ENCODE measurements at places on chromosomes 4 and X. TPM values are rescaled to one million over a fixed set of nuclear protein-coding genes. Genes with fewer than 3 reads are reported as not detected.

DNA sequence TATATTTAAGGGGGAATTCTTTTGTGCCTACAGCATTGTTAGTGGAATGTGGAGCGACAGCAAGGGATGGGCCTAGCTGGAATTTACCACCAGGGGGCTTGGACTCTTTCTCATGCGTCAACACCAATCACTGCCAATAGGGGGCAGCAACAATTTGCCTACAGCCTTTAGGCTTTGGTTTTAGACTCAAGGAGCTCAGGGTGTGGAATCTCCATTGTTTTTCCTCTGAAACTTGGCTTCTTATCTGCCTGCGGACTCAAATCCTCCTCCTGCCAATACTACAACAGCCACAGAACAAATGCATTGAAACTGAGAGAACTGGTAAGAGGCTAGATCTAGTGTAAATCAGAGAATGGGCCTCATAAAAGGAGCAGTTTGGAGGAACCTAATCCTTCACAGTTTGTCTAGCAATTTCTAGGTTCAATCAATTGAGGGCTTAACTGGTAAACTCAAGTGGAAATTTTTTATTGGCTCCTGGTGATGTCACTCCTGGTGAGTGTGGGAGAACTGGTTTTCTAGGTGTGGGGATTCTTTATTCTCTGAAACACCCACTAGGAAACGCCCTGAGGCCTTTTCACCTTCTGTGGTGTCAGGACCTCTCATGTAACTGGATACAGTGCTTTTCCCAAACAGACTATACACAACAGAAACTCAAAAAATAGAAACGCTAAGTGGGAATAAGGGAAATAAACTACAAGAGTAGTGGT is 27.9 kb upstream of the TMSB4X start:
- peak; percentile 91 for DNase-seq

The PPARGC1A gene
- total RNA-seq, result 4.8 TPM

The PDLIM3 gene
- total RNA-seq, result 2,950 TPM

The GUF1 gene
- 24.0 TPM for total RNA-seq

- no peak for DNase-seq
Measured at GRCh38 chr4:22498866-22499265, 17.0 kb downstream of the ADGRA3 start.

DNA sequence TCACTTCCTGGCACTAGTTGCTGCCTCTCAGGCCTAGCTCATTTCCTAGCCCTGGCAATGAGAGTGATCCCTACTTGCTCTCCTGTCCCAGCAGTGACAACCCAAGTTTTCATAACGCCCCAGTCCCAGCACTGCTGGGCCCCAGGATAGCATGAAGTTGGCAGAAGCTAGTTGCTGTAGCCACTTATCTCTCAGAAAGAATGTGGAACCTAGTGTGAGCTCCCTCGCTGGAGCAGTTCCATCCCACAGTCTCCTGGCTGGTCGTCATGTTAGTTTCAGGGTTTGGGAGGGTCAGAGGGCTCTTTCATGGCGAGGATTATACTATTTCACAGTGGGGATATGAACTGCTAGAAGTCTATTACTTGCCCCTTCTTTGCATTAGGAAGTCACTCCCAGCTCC is 5.1 kb downstream of the PF4 start:
- peak; percentile 1 for DNase-seq

- DNase-seq, result no peak
Measured at GRCh38 chr4:185128272-185129119, 14.6 kb upstream of the SLC25A4 start.

The CCDC149 gene
- total RNA-seq, result 5.1 TPM

DNA sequence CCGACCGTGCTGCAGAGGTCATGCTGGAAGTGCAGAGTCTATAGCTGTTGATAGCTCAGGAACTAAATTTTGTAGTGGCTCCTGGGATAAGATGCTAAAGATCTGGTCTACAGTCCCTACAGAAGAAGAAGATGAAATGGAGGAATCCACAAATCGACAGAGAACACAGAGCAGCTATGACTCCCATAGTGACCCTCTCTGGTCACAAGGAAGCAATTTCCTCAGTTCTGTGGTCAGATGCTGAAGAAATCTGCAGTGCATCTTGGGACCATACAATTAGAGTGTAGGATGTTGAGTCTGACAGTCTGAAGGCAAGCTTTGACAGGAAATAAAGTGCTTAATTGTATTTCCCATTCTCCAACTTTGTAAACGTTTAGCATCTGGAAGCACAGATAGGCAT is 8.8 kb downstream of the MANBA start:
- DNase-seq, result no peak

- no peak for DNase-seq
Measured at GRCh38 chr4:188399834-188400233, 260.6 kb downstream of the TRIML1 start.

DNA sequence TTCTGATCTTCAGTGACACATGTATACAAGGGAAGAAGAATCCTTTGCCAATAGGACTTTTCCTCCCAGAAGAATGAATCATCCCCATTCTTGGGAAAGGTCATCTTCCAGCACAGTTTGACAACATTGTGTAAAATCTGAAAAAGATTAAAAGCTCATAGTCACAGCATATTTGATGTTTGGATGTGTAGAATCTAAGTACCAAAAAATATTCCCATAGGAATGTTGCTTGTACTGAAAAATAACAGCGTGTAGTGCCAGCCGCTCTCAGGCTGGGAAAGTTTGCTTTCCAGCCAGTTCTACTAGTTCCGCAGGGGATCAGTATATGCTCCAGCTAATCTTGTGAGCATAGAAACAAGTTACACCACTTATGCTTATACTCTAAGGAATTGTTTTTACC is 74.7 kb upstream of the IL13RA1 start:
- no peak for DNase-seq

GRCh38 chr4:149630064-149630463 is 185.6 kb downstream of the IQCM start:
- no peak for DNase-seq

DNA sequence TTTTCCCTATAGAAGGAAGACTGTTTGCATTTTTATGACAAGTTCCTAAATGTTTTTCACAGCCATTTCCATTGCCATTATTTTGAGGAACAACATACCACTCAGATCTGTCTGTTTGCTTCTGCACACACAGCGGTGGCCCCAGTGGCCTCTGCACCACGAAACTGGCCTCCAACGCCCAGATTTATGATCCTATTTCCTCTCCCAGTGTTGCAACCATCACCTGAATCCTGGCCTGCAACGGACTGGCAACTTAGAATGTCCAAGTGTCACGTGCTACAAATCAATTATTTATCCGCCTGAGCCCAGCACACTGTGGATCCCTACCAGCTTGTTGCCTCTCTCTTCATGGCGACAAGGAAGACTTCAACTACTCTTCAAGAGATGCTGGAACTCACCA is 9.2 kb downstream of the RAI2 start:
- no peak for DNase-seq

DNA sequence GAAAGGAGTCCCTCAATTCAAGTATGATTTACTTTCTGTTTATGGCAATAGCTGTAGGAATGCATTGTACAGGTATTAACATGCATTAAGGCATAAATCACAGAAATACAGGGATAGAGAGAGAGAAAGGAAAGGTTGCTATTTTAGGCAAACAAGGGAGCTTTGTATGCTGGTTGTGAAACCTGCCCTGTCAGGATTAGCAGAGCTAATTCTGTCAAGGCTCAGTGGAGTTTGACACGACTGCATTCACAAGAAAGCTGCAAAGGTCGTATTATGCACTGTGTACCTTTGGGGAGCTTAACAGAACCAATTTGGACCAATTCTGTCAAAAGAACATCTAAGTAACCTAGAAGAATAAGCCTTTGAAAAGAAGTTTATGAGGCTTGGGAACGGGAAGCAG is 239.3 kb downstream of the GRIA2 start:
- DNase-seq, result no peak

GRCh38 chr4:91267543-91267942 is 1036.2 kb upstream of the GRID2 start:
- no peak for DNase-seq

The FOXR2 gene
- total RNA-seq, result not detected

GRCh38 chrX:115413246-115413878 is 123.8 kb downstream of the LUZP4 start:
- DNase-seq, result no peak

- no peak for DNase-seq
Measured at GRCh38 chrX:34624416-34624815, 32.7 kb downstream of the TMEM47 start.

The GPAT3 gene
- 15.2 TPM for total RNA-seq

GRCh38 chr4:95439071-95439470 is 109.7 kb downstream of the UNC5C start:
- no peak for DNase-seq

DNA sequence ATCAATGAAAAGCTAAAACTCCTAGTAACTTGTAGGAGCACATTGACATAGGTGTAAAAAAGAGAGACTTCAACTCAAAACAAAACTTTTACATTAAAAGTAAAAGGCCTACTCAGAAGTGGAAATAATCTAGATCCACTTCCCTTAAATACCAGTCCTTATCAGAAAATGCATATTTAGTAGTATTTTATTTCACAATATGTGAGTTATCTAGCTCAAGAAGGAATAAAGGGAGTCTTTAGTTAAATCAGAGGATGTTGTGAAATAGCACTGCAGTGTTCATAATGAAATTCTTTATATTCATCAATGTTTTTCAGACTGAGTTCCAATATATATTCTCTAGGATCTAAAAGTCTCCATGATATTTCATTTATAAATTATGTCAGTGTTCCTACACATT is 715.0 kb downstream of the GRID2 start:
- no peak for DNase-seq

DNA sequence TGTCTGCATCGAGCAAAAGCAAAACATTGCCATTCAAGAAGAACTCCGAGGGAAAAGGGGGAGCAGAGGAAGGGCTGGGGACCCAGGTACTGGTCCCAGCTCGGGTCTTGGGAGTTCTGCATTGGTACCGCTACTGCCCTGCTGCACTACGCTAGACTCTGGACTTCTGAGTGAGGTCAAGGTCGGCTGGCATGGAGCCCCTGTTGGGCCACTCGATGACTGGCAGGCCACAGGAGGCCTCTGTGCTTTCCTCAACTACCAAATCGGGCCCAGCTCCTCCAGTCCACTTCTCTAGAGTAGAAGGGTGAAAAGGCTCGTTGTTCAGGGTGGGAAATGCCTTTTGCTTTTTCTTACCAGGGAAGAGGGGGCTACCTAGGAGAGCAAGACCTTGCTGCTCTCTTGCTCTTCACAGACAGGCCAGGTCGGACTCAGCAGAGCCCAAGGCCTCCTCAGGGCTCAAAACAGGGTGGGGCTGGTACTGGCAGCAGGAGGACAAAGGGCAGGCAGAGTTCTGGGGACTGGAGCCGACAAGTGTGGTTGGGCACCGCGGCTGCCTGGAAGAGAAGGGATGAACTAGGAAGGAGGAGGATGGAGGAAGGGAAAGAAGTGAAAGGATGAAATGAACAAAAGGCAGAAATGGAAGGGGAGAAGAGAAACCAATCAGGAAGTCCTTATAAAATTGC is 8.9 kb upstream of the IRAK1 start:
- no peak for DNase-seq

DNA sequence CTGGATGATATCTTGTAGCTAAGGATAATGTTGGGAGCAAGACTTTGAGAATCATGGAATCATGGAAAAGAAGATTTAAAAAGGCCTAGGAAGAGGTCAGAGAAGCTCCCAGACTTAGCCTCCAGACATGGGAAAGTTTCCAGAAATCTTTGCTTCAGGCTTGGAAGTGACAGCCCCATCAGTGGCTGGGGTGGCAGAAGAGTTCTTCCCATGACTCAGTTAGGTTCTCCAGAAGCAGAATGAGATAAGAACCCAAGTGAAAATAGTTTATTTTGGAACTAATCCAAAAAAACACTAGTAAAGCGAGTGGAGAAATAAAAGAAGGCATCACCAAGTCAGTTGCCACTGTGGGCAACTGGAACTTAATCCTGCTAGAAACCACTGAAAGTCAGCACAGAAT is 506.9 kb downstream of the MID1IP1 start:
- DNase-seq, result no peak

DNA sequence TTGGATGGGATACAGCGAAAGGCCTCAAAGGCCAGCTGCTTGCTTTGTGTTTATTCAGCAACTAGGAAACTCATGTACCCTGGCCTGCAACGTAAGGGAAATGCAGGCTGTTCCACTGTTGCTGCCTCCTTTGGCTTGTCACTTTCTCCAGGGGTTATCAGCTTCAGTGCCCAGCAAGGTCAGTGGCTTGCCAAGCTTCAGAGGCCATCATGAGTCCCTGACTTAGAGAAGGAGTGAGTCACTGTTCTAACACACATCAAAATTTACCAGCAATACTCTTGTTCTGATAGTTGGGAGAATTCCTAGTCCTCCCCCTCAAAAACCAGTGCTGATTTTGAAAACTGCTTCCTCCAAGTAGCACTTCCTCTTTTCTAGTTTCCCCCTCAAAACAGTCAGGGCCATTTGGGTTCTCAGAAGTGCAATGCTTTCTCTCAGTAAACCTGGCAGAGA is 250.8 kb downstream of the ARHGAP24 start:
- no peak for DNase-seq

The EGF gene
- 12.3 TPM for total RNA-seq

DNA sequence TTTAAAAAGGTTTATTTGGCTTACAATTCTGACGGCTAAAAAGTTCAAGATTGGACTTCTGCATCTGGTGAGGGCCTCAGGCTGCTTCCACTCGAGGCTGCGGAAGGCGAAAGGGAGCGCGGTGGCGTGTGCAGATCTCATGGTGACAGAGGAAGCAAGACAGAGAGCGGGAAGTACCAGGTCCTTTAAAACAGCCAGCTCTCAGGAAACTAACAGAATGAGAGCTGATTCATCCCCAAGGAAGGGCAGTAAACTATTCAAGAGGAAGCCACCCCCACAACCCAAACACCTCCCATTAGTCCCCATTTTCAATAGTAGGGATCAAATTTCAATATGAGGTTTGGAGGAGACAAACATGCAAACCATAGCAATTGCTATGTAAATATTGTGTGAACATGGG is 2144.2 kb upstream of the AGA start:
- DNase-seq, result no peak

DNA sequence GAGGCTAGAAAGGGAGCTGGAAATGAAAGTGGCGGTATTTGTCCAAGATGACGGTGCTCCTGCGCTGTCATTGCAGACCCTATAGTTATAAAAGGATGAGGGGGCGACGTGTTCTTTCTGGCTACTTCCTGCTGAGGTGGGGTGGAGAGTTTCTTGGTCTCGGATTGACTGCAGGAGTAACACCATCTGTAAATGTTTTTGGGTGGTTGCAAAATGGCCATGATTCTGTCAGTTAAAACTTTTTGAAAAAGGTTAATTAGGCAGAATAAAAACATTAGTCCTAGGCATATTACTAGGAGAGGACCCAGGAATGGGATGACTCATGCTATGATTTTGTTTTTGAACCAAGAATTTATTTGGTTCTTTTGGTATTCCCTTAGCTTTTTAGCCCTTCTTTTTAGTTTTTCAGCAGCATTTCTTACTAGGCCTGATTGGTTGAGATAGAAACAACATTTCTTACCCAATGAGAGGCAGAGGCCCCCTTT is 53.1 kb downstream of the USP11 start:
- DNase-seq, result no peak

The NHSL2 gene
- 0.19 TPM for total RNA-seq

- DNase-seq, result no peak
Measured at GRCh38 chr4:149766135-149766534, 49.5 kb downstream of the IQCM start.

GRCh38 chr4:101334963-101335572 is 12.3 kb downstream of the PPP3CA start:
- DNase-seq, result no peak

- DNase-seq, result no peak
Measured at GRCh38 chrX:128805236-128805635, 718.1 kb downstream of the SMARCA1 start.

The CT45A5 gene
- total RNA-seq, result not detected

The KCTD8 gene
- total RNA-seq, result not detected

GRCh38 chr4:54568184-54568583 is 89.6 kb upstream of the KIT start:
- DNase-seq, result peak; percentile 55
